ENCODE measurements at places on chromosomes 4 and X.

DNA sequence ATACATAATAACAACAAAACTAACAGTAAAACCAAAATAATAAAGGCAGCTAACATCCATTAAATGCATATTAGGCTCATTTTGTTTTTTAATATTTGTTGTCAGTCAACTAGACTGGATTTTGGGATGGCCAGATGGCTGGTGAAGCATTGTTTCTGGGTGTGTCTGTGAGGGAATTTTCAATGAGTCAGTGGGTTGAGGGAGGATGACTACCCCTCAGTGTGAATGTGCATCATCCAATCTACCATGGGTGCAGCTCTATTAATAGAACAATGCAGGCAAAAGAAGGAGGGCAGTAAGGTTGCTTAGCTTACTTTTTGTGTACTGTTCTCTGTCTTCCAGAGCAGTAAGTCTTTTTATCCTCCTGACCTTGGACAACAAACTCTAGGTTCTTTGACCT, 484.2 kb upstream of the HS3ST1 start:
- no peaks in the 10 kb centered on the region for H3K27me3 ChIP-seq
- H3K27ac ChIP-seq, result no peak overlapping the region
- H3K4me1 ChIP-seq, result no peaks in the 10 kb centered on the region
- no peak overlapping the region for H3K4me3 ChIP-seq
- no peaks in the 10 kb centered on the region for H3K36me3 ChIP-seq

- DNase-seq, result no peak
- H3K4me1 ChIP-seq, result no peaks in the 10 kb centered on the region
- H3K36me3 ChIP-seq, result no peaks in the 10 kb centered on the region
- H3K27ac ChIP-seq, result no peak overlapping the region
- H3K27me3 ChIP-seq, result peaks cover 7% of the 10 kb centered on the region
These were observed 38.1 kb downstream of the PROM1 start for GRCh38 chr4:16045687-16046086.

DNA sequence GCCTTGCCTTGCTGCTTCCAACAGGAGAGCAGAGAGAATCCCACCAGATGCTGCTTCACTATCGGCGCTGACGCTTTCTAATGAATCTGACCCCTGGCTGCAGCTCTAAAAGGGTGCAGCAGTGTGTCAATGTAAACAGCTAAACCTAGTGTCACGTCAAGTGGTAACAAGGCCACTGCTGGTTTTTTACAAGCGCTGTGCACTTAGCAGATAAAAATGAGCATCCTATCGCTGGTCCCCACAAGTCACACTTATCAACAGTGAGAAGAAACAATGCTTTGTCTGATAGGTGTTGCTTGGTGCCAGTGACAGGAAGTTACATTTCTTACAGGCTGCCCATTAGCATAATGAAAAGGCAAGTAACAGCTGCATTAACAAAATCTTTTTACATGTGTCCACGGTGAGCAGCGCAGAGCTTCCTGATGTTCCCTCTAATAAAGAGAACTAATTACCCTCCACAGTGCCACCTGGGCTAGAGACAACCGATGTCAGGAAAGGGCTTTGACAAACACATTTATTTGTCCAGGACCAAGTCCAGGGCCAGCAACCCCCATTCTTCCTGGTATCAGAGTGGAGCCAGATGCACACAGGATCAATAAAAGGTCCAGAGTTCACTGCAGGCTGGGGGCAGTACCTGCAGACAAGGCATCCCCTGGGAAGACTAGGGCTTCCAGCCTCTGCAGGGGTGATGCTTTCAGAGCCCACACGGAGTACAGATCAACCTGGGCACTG, 176.0 kb downstream of the MGST2 start:
- no peak overlapping the region for H3K4me3 ChIP-seq
- H3K4me1 ChIP-seq, result no peaks in the 10 kb centered on the region
- H3K27me3 ChIP-seq, result no peaks in the 10 kb centered on the region
- DNase-seq, result no peak

DNA sequence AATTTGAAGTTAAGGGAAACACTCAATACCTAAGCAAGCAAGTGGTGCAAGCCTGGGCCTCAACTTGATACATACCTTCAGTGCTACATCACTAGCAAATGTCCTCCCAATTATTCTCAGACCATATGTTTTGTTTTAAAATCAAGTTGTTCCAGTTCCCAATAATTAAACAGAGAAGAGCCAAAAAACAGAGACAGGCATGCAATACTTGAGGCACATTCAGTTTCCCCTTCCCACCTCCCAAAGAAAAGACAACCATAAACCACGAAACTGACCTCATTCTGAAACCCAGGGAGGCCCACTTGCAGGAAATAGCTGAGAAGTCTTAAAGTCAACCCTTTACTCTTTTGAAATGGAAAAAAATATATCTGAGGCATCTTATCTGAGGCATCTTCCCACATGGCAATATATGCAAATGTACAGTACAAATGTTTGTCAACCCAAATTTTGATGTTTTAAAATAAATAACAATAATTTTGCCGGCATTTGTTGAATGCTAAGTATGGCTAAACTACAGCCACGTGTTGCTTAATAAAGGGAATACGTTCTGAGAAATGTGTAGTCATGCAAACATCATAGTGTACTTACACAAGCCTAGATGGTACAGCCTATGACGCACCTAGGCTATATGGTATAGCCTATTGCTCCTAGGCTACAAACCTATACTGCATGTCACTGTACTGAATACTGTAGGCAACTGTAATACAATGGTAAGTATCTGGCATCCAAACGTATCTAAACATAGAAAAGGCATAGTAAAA, 147.5 kb downstream of the TSPAN5 start:
- H3K27ac ChIP-seq, result peak overlapping the region; percentile 65
- no peaks in the 10 kb centered on the region for H3K36me3 ChIP-seq
- H3K4me3 ChIP-seq, result no peak overlapping the region

DNA sequence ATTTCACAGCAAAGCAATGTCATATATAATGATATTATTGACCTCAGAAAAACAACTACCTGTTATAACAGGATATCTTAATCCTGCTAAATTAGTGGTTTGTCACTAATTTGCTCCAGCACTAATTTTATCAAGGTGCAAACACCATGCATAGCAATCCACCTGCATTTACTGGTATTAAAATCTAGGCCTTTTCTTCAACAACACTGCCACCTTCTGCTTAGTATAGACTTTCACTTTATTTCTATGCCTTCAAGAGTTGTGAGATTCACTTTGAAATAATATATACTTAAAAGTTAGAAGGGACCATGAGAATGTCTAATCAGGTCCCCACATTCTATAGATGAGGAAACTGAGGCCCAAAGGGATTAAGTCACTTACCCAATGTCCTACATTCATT, 82.1 kb upstream of the IQCM start:
- H3K4me3 ChIP-seq, result no peak overlapping the region
- H3K27ac ChIP-seq, result no peak overlapping the region
- H3K27me3 ChIP-seq, result no peaks in the 10 kb centered on the region
- no peak for DNase-seq

DNA sequence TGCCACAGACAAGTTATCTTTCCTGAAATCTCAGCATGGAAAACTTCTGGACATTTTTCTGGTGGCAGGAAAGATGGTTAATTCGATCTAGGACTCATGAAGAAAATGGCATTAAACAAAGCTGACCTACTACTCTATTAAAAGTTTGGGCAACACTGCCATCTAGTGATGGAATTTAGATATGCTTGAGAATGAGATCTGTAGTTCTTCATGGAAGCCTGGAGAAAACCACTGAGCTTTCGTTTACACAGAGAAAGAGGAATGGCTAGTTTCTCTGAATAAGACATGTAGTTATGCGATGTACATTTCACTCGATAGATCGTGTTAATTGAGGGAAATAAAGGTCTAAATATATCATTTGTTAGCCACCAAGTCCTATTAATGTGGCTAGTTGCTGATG, 51.7 kb upstream of the CHRDL1 start:
- no peak for DNase-seq
- no peaks in the 10 kb centered on the region for H3K4me1 ChIP-seq
- H3K4me3 ChIP-seq, result no peak overlapping the region
- no peak overlapping the region for H3K27ac ChIP-seq
- H3K36me3 ChIP-seq, result no peaks in the 10 kb centered on the region
- no peaks in the 10 kb centered on the region for H3K27me3 ChIP-seq
